Aorta (tissue), 5 donors: ENCODE measurements at places on chromosomes 5 and 9. TPM values are rescaled to one million over a fixed set of nuclear protein-coding genes. Genes with fewer than 3 reads are reported as not detected.

DNA sequence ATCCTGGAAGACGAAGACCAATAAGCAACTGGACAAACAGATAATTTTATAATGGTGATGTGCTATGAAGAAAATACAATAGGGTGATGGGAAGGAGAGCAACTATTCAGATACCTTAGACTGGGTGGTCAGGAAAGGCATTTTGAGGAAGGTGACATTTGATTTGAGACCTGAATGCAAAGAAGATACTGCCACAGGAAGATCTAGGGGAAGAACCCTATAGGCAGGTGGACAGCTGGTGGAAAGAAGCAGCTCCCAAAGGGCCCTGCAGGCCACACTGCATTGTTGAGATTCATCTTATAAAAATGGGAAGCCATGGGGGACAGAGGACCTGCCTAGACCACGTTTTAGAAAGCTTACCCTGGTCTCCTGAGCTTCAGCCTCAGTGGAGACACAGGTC, 19.7 kb upstream of the CTNNA1 start:
- DNase-seq, result no peak

Gene SAPCD2
- 0.26 TPM for total RNA-seq

Gene FSD1L
- total RNA-seq, result 6.9 TPM

DNA sequence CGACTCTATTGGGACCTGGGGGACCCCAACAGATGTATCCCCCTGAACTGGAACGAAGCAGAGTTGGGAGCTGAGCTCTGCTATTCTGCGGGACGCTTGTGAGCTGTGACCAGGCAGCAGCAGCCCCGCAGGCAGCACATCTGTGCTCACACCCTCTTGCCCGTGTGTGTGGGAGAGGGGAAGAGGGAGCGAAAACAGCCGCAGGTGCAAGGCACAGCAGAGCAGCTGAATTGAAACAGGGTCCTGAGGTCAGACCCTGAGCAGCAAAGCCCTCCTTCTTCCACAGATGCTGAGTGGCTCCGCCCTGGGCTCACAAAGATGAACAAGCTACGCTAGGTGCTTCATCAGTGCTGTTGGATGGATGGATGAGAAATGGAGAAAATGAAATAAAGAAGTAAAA, 198.7 kb downstream of the HSPA4 start:
- DNase-seq, result peak; percentile 9

GRCh38 chr9:88372103-88372654, 16.1 kb upstream of the SPIN1 start:
- no peak for DNase-seq

DNA sequence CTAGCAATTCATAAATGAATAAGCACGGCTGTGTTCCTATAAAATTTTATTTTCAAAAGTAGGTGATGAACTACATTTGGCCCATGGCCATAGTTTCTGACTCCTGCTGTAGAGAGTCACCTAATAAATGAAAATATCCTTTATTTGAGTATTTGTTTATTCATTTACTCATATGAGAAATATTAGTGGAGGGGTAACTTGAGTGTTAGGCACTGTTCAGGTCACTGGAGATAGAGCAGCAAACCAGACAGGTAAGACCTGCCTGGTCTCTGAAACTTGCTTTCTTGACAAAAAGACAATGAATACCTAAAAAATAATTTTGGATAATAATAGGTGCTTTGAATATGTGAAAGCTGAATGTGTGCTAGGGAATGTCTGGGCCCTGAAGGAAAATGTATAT, 68.8 kb downstream of the YIPF5 start:
- no peak for DNase-seq

DNA sequence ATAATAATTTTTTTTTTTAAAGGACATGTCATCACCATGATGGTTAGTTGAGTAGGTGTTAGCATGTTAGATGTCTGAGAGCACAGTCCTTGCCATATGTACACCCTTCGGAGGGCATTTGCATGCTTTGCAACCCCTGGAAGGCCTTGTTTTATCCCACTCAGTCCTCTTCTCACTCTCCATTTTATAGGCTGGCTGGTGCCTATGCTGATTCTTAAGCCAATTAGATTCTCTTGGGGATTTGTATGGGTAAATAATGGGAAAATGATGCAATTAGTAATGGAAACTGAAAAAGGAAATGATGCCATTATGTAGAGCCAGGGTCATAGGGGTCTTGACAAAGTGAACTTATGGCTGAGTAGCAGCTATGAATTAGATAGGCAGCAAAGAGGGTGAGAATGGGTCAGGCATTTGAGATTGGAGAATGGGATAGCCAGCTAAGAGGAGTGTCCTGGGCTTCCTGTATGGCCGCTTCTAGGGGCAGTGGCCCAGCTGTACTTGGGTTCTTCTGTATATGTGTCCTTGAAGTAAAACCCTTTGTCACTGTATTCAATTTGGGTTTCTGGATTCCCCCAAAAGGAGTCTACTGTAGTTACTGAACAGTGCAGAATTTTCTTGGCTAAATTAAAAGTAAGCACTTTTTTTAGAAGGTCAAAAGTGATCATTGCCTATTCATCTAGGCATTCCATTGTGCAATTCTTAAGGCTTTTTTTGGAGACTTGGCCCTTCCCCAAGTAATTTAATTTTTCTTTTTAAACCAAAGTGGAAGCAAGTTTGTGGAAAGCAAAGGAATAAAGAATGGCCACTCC, 31.6 kb downstream of the LRRTM2 start:
- no peak for DNase-seq

DNA sequence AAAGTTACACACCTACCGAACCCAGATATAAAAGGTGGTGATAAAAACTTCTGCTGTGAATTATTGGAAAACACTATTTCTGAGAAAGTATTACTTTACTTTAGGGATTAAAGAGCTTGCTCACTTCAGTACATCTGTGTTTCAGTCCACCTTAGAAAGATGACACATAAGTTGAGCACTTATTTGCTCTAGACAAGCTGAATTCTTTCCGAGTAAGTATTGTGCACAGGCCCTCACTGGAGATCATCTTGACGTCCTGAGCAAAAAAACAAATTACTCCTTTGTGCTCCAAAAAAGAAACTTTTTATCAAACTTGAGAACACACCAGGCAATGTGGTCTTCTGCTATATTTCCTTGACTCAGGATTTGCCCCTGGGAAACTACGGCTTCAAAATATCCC, 231.0 kb upstream of the GRAMD2B start:
- no peak for DNase-seq

GRCh38 chr9:133149130-133150015, 14.3 kb downstream of the GBGT1 start:
- peak; percentile 93 for DNase-seq

GRCh38 chr9:35258660-35259474, 97.1 kb downstream of the UNC13B start:
- DNase-seq, result peak; percentile 77

DNA sequence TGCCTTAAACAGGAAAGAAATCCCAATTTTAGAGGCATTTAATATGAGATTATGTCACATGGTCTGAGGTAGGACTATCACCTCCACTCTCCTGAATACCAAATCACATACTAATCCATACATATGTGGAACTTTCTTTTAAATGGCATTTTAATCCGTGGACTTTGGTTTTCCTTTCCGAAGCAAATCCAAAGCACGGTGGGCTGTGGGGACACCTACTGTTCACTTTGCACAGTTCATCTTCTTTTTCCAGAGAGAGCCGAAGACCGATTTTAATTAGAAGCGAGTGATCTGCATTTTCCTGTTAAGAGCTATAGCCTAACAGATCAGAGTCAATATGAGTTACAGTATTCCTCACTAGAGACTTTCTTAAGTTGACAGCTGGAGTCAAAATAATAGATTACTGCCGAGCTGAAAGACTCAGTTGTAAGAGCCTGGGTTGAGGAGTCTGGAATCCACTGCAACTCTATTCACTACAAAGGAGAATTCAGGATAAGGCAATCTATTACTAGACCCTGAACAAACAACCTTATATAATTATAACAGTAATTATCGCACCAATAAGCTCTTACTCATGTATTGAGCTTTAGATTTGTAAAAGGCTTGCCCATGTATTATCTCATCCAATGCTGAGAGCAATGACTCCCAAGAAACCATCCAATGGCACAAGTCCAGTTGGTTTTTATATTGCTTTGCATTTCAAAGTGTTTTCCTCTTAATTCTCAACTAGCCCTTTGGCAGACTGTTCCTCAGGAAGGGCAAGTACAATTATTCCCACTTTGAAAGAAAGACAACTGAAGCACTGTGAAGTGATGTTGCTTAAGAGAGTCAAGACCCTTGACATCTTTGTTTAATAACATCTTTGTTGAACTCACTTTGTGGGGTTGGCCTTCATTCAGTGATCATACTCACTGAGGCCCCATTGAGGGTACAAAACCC, 144.7 kb downstream of the TRPM6 start:
- no peak for DNase-seq

Gene ATOX1
- 64.7 TPM for total RNA-seq

DNA sequence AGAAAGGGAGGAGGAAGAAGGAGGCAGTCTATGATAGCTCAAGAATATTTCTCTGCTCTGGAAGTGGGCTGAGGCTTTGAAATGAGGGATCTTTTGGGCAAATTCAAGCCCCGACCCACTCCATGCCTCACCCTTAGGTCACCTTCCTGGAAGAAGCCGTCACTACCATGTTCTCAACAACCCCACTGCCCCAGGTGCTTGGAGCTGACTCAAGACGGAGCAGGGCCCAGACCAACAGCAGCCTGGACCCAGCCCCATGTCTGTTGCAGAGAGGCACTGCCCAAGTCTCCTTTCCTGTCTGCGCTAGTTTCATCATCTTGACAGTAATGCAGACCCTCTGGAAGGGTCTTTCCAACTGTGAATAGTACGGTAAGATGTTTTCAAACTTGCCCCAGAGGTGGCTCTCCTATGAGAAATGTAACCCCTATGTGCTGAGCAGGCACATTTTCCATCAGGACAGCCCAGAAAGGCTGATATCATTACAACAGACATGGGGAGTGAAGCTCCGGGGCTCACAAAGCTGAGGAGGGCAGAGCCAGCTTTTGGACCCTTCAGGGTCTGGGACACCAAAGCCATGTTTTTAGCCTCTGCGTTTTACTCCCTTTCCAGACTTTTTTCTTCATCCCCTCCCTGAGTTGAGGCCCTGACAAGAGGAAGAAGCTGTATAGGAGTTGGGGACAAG, 128.2 kb upstream of the LARP1 start:
- no peak for DNase-seq

- DNase-seq, result peak; percentile 64
Measured at GRCh38 chr9:120477534-120478001, 102.4 kb downstream of the CDK5RAP2 start.

DNA sequence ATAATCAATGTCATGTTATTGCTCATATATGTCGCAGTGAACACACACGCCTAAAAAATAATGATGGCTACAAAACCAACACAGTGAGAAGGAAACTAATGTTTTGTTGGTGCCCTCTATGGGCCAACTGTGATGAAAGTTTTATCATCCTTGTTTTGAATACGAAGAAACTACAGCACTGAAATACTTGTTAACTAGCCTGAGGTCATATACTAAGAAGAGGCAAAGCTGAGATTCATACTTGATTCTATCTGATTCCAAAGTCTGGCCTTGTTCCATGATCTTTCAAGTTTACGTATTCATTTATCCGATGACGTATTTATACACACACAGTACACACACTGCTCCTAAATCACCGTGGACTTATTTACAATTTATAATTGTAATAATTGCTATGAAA, 16.1 kb upstream of the DRD1 start:
- DNase-seq, result no peak

Gene RASGRF2
- 4.7 TPM for total RNA-seq

Gene NR5A1
- not detected for total RNA-seq

Gene GPR150
- 0.23 TPM for total RNA-seq

GRCh38 chr9:137828527-137829259, 48.9 kb upstream of the CACNA1B start:
- DNase-seq, result no peak

GRCh38 chr5:88746438-88746882, 136.5 kb downstream of the MEF2C start:
- DNase-seq, result no peak

Gene SPATA31A3
- not detected for total RNA-seq

DNA sequence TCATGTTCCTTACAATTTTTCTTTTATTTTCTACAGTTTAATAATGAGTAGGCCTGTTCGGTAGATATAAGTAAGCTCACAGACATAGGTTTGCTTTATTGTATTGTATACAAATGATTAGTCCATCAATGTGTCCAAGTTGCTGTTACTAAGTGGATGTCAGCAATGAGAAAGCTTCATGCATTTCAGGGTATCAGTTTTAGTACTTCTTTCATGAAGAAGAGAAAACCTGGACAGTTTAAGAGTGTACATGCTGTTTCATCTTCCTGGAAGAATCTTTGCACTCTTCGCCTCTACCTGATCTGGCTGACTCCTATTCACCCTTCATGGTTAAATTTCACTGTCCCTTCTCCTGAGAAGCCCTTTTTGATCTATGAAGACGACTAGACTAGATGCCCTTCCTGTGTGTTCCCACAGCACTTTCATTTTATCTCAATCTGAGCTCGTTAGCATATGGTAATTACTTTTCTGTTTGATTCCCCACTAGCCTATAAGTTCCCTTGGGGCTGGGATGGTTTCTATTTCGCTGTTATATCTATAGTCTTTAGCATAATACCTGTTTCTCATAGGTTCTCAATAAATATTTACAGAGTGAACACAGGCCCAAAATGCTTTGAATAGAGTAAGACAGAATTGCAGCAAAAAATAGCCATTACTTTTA, 70.7 kb downstream of the CETN3 start:
- DNase-seq, result no peak

Gene SPTAN1
- 504 TPM for total RNA-seq
